ENCODE measurements at places on chromosomes 1 and 21.
A peak's percentile ranks its signal among the peaks of the same experiment; 100 is the strongest.

- DNase-seq = peak; percentile 9
Observed at GRCh38 chr1:29849038-29849750, 612.9 kb downstream of the PTPRU start.

DNA sequence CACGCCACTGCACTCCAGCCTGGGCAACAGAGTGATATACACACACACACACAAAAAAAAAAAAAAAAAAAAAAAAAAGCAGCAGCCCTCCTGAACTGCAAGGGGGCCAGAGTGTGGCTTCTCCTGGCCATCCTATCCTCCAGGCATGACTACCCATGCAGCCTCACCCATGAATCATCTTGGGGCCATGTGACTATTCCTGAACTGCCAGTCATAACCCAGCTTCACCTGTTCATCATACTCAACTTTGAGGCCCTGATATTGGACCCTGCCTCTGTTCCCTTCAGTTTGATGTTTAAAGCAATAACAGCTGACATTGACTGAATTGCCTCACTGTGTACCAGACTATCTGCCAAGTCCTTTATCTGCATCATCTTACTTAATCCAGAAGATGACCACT is 2.8 kb upstream of the HPCAL4 start:
- DNase-seq = no peak

DNA sequence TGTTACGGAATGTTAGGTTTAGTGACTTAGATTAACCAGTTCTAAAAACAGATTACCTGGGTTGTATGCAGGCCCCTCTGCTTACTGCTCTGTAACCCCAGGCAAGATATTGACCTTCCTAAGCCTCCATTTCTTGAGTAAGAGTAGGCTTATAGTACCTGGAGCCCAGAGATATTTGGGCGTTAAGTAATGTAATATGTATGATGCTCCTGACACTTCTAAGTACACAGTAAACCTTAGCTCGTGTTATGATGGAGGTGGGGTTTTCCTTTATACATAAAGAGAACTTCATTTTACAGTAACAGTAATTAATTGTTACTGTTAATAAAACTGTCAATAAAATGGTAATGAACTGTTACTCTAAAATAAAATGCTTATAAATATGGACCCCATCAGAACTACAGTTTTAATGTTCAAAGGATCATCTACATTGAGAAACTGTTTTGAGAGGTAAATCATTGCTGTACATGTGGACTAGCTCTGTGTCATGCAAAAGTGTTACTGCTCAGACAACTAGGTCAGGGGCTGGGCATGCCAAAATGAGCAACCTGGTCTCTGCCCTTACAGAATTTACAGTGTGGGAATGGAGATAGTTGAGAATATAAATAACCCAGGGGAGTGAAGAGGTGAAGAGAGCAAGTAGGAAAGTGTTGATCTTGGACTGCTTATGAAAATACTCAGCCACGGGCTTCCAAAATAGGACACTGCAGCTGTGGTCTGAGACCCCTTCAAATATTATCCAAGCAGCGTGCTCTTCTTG is 26.6 kb downstream of the LRRC8C start:
- no peak for DNase-seq

DNA sequence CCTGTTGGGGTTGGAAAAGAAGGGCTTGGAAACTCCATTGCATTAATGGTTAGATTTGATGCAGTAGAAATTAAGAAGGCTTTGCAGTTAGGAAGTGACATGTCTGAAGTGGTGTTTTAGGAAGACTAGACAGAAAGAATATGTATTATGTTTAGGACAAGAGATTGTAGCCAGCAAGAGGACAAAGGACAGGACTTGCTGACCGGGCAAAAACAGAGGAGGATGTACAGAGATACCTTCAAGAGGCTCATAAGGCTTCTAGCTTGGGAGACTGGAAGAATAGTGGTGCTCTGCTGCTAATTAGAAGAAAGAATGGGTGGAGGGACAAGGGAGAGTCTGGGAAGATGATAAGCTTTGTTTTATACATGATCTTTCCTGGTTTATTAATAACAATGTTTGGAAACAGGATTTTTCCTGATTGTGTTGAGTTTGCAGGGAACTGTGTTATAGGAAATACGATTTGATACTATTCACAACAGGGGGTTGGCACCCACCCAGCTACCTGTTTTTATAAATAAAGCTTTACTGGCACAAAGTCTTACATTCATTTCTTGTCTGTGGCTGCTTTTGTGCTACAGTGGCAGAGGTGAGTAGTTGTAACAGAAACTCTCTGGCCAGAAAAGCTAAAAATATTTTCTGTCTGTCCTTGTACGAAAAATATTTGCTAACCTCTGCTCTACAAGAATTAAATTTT is 37.1 kb upstream of the TMCO2 start:
- no peak for DNase-seq

GRCh38 chr1:37731312-37732019 is 33.5 kb downstream of the EPHA10 start:
- DNase-seq = no peak

- no peak for DNase-seq
Observed at GRCh38 chr1:31798086-31798432, 17.8 kb downstream of the SPOCD1 start.

GRCh38 chr1:226870026-226870400 is 403 bp upstream of the PSEN2 start:
- no peak for DNase-seq

DNA sequence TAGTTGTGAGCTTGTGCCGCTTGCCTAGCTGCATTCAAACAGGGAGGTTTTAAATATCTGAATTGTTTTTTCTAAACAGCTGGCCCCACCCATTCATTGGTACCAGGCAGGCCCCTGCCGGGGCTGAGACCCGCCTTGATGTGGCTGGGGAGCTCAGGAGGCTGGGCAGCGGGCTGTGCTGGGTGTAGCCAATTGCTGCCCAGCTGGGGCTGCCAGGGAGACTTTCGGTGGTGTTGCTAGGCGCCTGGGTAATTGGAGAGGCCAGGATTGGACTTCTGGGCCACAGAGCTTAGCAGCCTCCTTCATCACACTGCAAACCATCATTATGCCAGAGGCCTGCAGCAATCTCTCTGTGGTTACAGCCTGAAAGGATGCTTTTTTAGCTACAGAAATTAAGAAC is 12.2 kb downstream of the RHBDL2 start:
- no peak for DNase-seq

DNA sequence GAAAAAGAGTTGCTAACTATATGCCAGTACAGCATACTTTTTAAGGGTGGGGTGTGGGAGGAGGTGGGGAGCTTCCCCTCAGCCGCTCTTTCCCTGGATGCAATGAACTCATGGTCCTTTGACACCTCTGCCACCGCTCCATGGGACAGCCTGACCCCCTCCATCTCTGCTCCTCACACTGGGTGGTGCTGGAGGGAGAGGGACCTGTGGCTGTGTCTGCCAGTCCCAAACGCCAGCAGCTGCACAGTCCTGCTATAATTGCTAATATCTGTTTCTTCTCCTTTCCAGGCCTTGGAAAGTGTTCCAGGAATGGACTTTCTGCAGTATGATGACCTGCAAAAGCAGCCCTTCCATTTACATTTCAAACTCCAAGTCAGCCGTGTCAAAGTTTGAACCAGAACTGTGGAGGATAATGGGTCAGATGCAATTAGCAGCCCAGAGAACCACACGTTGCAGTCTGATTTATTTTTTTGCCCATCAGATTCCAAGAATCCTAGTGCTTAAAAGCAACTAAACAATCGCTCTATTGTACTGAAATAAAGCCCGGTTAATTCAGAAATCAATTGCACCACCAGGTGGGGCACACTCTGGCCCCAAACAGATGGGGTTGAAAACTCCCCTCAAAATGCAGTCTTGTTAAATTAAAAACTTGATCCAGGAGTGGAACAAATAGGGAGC is 160.7 kb upstream of the LMO4 start:
- DNase-seq = no peak

DNA sequence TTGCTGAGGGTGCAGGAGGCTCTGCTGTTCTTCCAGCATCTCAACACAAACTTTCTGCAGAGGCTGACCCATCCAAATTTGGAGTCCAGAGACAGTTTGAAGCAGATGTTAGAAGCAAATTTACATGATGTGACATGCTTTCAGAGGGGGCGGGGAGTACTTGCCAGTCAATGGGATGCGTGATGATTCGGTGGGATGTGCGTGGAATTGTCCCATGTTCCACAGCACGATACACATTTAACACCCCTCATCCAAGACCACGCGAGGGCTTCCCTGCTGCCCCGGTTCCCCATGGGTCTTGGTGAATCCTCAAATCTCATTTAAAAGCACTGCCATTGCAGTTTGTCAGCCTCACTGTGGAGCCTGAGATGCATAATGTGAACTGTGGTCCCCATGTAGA is 78.6 kb upstream of the TLR5 start:
- DNase-seq = no peak

DNA sequence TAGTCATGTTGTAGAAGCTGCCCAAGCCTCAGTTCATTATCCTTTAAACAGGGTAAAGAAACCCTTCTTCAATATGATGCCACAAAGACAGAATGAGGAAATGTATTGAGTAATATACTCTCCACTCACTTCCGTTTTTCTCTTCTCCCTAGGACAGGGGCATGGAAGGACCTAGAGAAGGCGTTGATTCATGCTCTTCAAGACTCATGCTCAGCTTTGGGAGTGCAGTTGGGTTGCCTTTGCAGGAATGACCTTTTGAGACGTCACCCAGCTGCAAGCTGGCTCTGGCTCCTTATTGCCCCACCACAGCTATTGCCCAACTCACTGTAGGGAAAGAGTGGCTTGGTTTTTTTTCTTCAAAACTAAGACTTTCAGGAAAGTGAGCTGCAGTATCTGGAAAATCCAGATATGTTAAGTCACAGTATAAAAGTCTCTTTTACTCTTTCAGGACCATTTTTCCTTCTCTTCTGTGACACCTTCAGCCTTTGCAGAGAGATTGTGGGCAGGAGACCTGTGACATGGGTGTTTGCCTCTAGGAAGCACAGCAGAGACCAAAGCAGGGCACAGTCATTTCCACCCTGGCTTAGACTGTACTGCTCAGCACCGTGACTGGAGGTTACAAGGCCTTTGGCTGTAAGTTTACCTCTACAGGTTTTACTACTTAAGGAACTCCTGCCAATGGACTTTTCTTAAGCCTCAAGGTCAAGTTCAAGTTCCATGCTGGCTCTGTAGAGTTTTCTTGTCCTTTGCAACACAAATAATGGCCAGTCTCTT is 39.5 kb downstream of the XCL2 start:
- no peak for DNase-seq

DNA sequence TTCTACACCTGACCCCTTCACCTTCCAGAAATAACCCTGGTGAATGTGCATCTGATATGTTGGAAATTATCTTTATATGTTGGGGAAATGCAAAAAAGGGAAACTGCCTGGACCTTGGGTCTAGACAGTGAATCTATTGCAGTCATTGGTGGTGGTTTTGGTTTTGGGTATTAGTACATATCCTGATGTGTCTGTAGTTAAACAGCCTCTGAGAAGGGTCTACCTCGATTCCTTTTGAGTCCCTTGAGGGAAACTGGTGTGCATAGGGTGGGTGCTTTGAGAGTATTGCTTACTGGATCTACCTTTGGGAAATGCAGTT is 127.3 kb upstream of the KIAA0040 start:
- DNase-seq = no peak

DNA sequence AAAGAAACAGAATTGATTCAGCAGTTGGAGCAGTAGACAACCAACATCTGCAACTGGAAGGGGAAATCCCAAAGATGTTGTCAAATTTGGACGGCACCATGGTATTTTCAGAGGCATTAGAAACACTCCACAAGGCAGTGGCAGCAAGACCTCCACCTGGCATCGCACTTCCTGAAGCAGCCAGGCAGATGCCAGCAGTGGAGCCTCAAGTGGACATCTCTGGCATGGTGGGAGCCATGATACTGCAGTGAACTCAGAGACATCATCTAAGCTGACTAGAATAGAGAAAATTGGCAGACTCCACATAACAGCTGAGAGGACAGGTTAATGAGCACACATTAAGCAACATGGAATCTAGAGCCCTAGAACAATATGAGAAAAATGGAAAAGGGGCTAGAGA is 33.9 kb upstream of the RGS8 start:
- DNase-seq = no peak

- no peak for DNase-seq
Observed at GRCh38 chr1:35369922-35370671, 101.6 kb downstream of the ZMYM4 start.

DNA sequence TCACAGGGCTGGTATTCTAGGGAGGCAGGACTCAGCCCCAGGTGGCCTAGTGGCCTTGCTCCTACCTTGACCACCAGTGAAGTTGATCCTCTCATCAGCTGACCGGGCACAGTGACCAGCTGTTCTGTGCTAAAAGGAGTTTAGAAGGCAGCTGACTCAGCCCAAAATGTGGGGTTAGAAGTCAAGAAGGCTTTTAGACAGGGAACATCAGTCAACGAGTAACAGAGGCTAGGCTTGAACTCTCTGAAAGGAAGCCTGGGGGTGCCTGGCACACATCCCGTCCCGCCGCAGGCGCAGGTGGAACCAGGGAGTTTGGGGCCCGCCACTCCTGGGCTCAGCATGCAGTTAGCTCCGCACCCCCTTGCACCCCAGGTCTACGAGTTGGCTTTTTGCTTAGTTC is 114.9 kb upstream of the SLC45A1 start:
- DNase-seq = no peak

- DNase-seq = no peak
Observed at GRCh38 chr1:208576425-208576824, 332.2 kb upstream of the PLXNA2 start.

- DNase-seq = no peak
Observed at GRCh38 chr1:63746129-63746864, 27.5 kb upstream of the ROR1 start.

- DNase-seq = no peak
Observed at GRCh38 chr1:14815175-14815877, 216.8 kb downstream of the KAZN start.

Measured in stimulated activated CD4-positive, alpha-beta T cell treated with anti-CD3 and anti-CD28 coated beads, Interleukin-1b, Interleukin-23, amount 100 ng/mL, for 1 hour (primary cell).